CD4-positive, alpha-beta T cell treated with Interleukin-6 for 4 hours (primary cell): ENCODE measurements at places on chromosomes 5 and 9.
A peak's percentile ranks its signal among the peaks of the same experiment; 100 is the strongest.

DNA sequence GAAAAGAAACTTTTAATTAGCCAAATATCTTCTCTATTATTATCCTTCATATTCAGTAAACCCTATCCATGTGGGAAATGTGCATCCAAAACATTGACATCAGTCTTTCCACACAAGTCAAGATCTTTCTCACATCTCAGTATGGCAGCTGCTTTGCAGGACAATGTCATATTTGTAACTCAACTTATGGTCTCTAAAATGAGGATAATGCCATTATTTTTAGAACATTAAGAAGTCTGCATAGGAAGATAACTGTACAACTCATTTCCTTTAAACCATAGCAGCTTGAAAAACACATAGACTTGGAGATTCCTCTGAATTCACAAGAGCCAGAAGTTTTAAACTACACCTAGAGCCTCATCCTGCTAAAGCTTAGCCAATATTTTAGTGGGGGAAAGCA, 43.7 kb downstream of the MCTP1 start:
- DNase-seq: no peak

- no peak for DNase-seq
Measured at GRCh38 chr9:70506159-70506558, 91.7 kb upstream of the KLF9 start.

DNA sequence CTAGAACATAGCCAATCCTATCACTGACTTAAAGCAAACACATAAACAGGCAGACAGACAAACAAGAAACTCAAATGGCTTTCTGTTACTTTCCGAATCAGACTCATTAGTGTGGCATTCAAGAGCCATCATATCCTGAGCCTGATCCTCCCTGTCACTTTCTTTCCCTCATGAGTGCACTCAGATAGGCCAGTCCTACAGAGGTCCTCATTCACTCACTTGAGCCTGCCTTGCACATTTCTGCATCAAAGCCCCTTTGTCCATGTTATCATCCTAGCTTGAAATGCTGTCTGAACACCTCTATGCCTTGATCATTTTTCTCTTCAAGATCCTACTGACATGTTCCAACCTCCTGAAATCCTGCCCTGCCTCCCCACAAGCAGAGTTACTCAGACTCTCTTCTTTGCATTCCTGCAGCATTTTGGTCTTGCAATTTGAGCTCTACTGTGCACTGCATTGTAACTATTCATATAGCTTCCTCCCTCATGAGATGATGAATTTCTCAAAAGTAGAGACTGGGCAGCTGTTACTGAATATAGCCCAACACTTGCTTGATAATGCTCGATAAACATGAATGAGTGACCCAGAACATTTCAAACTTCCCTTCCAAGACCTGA, 126.9 kb downstream of the PALM2AKAP2 start:
- DNase-seq: no peak

GRCh38 chr5:33260098-33260497, 180.7 kb upstream of the TARS1 start:
- DNase-seq: no peak

- DNase-seq: no peak
Measured at GRCh38 chr5:1052641-1053390, 44.2 kb downstream of the NKD2 start.

DNA sequence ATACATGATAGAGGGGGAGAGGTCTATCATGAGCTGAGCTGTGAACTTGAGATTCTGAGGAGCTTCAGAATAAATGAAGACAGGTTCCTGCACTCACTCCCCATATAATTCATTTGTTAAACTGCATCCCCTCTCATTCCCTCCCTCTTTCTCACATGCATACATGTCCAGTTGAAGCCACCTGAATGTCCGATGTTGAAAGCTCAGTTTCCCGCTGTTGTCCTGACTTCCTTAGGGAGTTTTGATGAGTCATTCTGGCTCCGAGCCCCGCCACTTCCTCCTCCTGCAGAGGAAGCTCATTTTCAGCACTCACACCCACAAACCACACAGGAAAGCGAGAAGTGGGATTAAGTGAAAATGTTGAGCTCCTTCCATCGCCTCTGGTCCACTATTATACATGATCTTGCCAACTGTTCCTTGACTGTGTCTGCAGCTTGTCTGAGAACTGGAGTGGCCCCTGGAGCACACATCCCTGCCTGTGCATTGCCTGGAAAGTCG, 121.2 kb downstream of the CEMIP2 start:
- peak; percentile 14 for DNase-seq

- DNase-seq: no peak
Measured at GRCh38 chr9:105447386-105447813, 434 bp upstream of the FSD1L start.

GRCh38 chr5:151688436-151688835, 1.7 kb upstream of the SPARC start:
- DNase-seq: no peak

- no peak for DNase-seq
Measured at GRCh38 chr9:113566712-113567071, 103.2 kb downstream of the RGS3 start.

DNA sequence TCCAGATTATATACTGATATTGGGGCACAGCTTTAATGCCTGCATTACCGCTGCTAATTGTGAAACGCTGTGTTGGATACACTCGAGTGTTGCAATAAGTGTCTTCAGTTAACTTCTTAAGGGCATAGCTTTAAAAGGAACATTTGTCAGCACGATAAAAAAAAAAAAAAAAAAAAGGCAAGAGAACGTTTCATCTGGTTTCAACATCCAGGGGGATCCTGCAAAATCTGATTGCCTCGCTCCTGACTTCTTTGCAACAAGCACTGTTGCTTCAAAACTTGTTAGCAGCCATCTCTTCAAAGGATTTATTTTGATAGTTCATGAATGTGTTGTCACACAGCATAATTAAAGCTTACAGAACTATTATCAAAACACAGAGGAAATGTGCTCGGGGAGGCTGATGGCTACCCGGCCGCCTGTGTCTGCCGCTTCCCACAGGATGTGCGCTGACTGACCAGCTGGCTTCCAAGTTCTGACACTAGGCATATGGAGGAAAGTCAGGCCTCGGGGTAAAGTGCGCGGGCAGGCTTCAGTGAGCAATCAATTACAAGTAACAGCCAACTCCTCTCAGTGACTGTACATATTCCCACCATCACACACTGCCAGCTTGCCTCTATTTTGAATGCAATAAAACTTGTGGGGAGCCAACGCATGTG, 77.7 kb downstream of the EBF1 start:
- no peak for DNase-seq

DNA sequence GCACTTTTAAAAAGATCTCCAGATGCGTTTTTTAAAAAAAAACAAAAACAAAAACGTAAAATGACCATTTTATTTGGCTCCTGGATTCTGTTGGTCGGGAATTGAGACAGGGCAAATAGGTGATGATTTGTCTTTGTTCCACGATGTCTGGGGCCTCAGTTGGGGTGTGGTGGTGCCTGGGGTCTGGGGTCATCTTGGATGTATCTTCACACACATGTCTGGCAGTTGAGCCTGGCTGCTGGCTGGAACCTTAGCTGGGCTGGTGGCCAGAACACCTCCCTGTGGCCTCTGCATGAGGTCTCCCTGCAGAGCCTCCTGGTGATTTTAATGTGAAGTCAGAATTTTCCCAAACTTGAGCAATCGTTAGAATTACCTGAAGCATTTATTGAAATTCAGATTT, 42.5 kb upstream of the BASP1 start:
- DNase-seq: no peak

DNA sequence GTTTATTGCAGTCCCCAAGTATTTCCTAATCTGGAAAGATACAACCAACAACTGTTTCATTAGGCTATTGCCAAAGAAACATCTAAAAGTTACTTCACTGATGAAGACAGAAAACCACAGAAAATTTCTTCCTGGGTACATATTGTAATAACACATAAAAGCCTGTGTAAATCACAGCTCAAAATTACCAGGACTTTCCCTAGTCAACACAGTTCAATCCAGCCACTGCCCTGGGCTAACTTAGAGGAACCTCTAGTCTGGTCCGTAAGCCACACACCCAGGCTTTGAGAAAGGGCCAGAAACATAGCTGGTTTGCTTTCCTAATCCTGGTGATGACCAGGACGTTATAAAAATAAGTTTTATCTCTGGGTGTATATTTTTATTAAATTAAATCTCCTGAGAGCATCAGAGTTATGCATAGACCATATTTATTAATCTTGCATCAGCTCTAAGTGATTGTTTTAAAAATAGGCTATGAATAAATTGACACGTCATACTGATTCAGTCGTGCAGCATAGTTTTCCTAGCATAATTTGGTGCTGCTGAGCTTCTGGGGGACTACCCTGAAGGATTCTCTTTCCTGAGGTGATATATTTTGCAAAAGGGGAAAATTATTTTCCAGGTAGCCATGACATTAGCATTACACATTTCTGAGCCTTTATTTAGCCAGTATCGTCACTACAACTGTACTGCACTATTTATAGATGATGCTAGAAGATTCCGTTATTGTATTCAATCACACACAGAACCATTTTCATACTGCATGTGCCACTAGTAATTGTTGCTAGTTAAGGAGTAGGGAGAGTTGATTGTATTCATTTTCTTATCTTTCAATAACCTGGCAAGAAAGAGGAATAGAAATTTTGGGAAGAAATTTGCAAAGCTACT, 12.6 kb upstream of the MUSK start:
- no peak for DNase-seq

GRCh38 chr5:170314541-170315095, 17.0 kb upstream of the LCP2 start:
- no peak for DNase-seq

DNA sequence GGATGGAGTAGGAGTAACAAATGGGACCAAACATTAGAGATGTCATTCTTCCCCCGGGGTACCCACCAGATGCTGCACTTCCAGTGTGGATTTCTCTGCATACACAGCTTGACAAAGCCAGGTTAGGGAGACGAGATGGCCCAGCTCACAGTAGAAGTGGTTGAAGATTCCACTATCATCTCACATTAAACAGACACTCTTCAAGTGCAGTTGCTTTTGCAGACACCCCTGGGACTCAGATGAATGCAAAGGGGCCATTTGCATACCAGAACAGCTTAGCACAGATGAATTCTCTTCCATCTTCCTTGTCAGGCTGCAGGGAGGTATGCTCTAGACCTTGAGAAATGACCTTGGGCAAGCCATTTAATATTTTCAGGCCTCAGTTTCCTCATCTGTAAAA, 12.6 kb upstream of the C5orf58 start:
- DNase-seq: no peak

- no peak for DNase-seq
Measured at GRCh38 chr5:30103052-30103451, 1090.4 kb upstream of the CDH6 start.

DNA sequence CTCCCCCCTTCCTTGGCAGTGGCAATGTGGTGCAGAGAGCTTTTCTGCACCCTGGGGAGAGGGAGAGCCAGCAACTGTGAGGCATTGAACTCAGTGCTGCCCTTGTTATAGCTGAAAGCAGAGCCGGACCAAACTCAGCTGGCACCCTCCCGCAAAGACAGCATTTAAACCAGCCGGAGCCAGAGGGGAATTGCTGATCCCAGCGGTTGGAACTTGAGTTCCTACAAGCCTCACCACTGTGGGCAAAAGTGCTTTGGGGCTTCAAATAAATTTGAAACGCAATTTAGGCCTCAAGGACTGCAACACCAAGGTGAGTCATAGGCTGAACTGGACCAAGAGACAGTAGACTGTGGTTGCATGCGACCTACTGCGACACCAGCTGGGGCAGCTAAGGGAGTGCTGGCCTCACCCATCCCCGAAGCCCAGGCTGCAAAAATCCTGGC, 207.6 kb upstream of the CDKN2B start:
- no peak for DNase-seq

DNA sequence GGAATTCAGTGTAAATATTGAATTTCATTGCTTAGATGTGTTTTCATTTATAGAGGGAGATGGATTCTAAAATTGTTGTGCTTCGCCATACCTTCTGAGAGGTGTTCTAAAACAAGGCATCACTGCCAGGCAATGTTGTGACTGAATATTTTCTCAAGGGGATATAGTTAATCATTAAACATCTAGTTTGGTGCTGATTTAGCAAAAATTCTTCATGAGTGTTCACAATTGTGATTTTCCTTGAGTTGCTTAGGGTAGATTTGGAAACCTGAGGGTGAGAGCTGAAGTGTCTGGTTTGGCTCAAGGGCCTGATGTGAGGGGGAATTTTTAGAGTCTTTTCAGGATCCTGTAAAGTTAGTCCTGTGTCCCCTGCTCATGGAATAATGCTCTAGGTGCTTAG, 104.5 kb downstream of the MAT2B start:
- no peak for DNase-seq

- DNase-seq: no peak
Measured at GRCh38 chr5:151805414-151806223, 33.9 kb downstream of the G3BP1 start.

GRCh38 chr9:128494108-128494745, 10.3 kb upstream of the GLE1 start:
- peak; percentile 47 for DNase-seq

DNA sequence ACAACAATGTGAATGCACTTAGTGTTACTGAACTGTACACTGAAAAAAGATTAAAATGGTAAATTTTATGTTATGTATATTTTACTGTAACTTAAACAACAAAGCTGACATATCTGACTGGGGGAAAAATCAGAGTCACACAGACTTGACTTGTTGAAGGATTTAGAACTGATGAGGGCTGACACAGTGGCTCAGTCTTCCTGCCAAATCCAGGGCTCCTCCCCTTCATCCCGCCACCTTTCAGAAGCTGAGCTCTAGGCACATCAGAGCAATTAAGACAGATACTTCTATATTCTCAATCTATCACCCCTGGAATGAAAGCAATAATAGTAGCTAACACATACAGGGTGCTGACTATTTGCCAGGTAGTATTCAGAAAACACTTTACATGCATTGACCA, 27.7 kb upstream of the TAS2R1 start:
- no peak for DNase-seq

DNA sequence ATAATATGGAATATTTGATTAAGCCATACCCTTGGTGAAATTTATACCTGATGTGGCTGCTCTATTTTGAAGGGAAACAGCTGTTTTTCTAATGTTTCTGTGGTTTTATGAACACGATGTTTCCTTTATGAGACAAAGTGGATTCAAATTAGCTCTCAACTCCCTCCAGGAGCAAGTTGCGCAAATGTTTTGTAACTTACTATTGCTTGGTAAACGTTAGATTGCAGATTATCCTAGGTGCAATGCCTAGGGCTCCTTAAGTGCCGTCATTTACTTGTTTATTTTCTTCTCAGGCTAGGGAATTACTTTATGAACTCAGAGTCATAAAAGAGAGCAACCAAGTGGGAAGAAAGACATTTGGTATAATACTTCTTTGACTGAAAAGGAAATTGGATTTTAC, 763.1 kb downstream of the TAF11L14 start:
- DNase-seq: no peak
